T-helper 1 cell (primary cell): ENCODE measurements at places on chromosomes 6 and 20.
A peak's percentile ranks its signal among the peaks of the same experiment; 100 is the strongest.

DNA sequence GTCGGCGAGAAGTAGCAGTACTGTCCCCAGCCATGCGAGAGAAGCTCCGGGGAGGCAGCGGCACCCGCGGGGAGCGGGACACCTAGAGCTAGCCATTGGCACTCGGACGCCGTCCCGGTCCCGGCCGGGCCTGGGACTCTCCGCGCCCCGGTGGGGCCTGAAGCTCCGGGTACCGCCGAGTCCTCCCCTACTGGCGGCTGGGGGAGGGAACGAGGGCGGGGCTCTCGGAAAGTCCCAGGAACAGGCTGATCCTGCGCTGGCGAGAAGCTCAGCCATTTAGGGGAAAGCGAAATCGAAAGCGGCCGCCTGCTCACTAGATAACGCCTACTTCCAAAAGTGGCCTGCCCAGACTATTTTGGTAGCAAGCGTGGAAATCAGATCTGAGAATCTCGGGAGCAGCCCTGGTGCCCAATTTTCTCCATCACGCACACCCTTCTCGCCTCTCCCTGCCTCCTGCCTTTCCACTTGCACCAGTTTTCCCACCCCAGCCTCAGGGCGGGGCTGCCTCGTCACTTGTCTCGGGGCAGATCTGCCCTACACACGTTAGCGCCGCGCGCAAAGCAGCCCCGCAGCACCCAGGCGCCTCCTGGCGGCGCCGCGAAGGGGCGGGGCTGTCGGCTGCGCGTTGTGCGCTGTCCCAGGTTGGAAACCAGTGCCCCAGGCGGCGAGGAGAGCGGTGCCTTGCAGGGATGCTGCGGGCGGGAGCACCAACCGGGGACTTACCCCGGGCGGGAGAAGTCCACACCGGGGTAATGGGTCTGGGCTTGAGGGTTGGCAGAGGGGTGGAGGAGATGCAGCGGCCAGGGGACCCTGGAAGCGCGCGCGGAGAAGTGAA is at the start of the genes PSMB9 and TAP1:
PSMB9 (plus strand) TSS at position 652 of the 835 bp plus-strand sequence; CDS start at position 690, 38 bp downstream.
TAP1 (minus strand) TSS at position 164 of the 835 bp plus-strand sequence; CDS start at position 96, 68 bp downstream.
- peak; percentile 96 for DNase-seq

- DNase-seq = no peak
These were observed 58.3 kb downstream of the CARMIL1 start for GRCh38 chr6:25337431-25337830.

- DNase-seq = peak; percentile 64
These were observed 105.9 kb downstream of the GJA10 start for GRCh38 chr6:89999945-90000825.

DNA sequence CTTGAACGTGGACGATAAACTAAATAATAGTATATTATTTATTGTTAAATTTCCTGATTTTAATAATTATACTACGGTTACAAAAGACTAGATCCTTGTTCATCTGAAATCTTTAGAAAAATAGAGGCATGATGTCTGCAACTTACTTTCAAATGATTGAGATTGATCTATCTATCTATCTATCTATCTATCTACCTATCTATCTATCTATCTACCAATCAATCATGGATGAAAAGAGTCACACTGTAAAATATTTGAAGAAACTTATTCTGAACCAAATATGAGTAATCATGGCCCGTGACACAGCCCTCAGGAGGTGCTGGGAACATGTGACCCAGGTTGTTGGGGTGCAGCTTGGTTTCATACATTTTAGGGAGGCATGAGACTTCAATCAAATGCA is 11.7 kb upstream of the BLCAP start:
- DNase-seq = no peak

DNA sequence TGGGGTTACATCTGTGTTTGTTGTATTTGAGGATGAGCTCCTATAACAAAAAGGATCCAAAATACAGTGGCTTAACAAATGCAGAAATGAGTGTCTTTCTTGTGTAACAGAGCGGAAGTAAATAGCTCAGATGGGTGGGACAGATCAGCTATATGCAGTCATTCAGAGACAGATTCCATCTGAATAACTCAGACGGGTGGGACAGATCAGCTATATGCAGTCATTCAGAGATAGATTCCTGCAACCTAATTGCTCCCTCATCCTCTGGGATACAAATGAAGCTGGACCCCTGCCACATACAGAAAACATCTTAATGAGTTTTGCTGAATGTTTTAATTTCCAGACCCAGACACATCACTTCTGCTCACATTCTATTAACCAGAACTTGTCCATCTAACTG is 332.3 kb downstream of the BCKDHB start:
- DNase-seq = no peak

- DNase-seq = no peak
These were observed 23.3 kb downstream of the CST5 start for GRCh38 chr20:23856226-23856625.

DNA sequence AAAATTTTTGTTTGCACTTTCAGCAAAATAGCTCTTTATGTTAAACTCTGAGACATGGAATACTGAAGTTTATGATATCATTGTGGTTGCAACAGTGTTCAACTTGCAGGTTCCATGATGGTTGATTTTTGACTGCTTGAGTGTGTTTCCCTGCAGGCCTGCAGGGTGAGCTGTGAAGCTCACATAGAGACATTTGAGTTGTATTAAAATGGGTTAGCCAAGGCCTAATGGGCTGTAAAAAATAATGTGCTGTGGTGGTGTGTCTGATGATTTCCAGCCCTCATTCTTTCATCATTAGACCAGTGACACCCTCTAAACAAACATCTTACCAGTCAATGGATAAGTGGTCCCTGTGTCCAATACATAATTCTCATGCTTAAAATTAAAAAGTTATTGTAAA is 321.4 kb downstream of the FARS2 start:
- DNase-seq = no peak

- no peak for DNase-seq
These were observed 20.6 kb downstream of the KCNQ2 start for GRCh38 chr20:63451821-63452220.

- peak; percentile 43 for DNase-seq
These were observed 31.8 kb upstream of the GMPR start for GRCh38 chr6:16206595-16207037.

DNA sequence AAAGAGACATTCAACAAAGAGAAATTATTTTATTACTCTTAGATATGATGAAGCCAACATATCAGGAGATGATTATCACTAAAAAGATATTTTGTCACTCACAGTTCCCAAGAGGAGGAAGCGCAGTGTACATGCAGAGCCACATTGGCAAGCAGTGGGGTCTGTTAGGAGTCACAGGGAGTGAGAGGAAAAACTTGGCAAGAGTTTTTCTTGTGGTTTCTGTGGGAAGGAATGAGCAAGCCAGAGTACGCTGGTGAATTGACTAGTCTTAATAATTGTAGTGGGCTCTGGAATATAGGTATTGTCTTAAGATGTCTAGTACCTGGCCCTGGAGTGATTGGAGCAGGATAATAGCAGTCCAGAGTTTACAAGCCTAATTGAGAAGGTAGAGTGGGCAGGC is 1095.2 kb downstream of the GRIK2 start:
- no peak for DNase-seq

DNA sequence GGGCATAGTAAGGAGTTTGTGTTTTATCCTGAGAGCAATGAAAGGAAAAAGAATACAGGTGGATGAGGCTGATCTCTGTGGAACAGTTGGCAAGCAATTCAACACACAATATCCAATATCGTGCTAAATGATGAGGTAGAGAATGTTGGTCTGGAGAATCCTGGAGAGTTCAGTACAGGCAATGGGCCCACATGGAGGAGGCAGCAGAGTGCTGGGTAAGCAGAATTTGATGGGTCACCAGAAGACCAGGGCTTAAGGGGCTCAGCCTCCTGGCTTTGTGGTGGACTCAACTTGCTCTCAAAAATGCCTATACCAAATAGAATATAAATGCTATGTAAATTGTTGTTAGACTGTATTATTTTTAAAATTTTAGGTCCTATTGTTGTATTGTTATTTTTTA is 271.5 kb upstream of the JARID2 start:
- no peak for DNase-seq

DNA sequence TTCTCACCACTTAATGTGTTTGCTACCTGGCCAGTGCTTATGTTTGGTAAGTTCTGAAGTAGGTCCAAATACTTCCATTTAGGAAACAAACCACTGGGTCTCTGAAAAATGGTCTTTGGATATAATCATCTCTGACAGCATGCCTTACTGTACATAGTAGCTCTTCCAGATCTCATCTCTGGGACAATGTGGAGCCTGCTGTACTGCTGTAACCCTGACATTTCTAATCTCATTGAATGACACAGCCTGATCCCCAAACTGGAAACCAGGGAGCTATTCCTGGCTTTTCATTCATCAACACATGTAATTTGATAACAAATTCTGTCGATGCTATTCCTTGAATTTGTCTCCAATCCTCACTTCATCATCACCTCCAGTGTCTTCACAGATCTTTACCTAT is 23.5 kb downstream of the OGFRL1 start:
- DNase-seq = no peak

DNA sequence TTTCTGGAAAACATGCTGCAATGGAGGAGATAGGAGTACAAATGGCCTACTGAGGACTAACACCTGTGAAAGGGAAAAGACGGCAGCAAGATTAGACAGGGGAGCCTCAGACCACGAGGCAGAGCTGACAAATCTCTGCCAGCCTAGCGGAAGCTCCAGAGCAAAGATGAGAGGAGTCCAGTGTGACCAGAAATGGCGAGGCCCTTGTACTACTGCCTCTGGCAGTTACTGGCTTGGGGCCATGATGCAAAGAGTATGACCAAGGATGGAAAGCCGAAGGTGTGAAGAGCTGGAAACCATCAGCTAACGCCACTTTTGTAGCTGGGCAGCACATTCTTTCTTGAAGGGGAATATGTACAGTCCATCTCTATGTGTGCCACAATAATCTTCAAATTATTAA is 55.4 kb downstream of the RALGAPA2 start:
- no peak for DNase-seq
